ENCODE measurements at places on chromosomes 7 and 10. TPM values are rescaled to one million over a fixed set of nuclear protein-coding genes. Genes with fewer than 3 reads are reported as not detected.

- DNase-seq: no peak
Measured at GRCh38 chr10:100622946-100623345, 87.2 kb downstream of the HIF1AN start.

GRCh38 chr7:36604806-36605205 lies 119.5 kb downstream of the AOAH start:
- no peak for DNase-seq

DNA sequence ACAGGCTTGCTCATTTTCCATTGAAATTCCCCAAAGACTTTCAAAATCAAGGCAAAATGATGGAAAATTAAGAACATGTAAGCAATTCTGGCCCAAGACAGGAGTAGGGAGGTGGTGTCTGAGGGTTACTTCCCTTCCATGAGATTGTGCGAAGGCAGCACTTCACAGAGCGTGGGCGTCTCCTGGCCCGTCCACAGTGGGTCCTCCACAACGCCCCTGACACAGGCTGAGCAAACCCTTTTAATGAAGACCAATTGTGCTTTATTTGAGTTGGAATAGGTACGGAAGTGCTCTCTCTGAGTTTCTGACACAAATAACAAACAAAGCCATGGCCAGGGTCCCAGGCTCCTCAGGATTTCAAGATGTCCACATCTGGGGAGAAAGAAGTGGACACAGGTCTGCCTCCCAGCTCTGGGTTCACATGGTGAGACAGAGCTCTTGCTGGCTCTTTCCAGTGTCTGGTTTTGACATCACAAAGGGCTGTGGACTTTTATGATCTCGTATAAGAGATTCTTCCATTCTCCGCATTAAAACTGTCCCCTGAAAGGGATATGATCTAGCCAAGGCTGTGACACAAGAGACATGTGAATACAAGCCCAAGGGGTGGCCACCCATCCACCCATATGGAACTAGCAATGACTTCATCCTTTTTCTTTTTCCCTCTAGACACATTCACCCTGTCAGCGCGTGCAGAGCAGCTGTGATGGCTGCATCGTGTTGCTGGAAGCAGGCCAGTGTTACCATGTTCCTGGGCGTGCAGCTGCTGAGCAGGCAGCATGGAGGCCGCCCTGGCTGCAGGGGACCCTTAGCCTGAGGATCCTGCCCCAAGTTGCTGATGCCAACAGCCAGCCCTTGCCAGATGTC lies 145.6 kb downstream of the ADAM12 start:
- peak; percentile 75 for DNase-seq

GRCh38 chr7:126856691-126857291 lies 395.9 kb downstream of the GRM8 start:
- no peak for DNase-seq

GRCh38 chr10:70684374-70684773 lies 12.1 kb downstream of the ADAMTS14 start:
- DNase-seq: no peak

- DNase-seq: peak; percentile 40
Measured at GRCh38 chr10:57955076-57955475, 312.6 kb downstream of the IPMK start.

DNA sequence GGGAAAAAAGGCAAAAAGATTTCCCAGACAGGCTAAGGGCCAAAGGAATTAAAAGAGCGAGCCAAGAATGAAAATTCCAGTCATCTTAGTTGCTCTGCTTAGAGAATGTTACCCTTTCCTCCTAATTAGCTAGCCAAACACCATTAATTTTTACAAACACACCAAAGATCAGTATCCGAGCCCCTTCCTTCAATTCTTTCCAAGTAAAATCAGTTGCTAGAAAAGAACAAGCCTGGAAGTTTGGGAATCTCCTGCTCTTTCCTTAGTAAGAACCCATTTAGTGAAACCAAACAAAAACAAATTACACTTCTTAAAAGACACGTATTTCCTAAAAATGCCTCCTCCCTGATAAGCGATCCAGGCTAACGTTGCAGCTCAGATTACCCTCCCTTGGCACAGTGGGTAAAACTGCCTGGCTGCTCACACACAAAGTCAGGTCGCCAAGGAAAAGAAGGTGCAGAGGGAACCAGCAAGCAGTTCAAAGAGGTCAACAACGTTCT lies 57.1 kb upstream of the ABLIM1 start:
- DNase-seq: peak; percentile 63

- DNase-seq: no peak
Measured at GRCh38 chr7:47949703-47950102, 1.4 kb upstream of the PKD1L1 start.

GRCh38 chr10:17782921-17783665 lies 26.1 kb upstream of the MRC1 start:
- peak; percentile 83 for DNase-seq

- no peak for DNase-seq
Measured at GRCh38 chr7:24227068-24227467, 56.9 kb upstream of the NPY start.

Gene GNAT3
- 0.26 TPM for total RNA-seq

Gene PSD
- 1.3 TPM for total RNA-seq

Gene HNRNPF
- 138 TPM for total RNA-seq

Gene C10orf105
- not detected for total RNA-seq

Gene PNLIP
- not detected for total RNA-seq

Gene NCF1
- total RNA-seq: not detected

Gene MORN4
- total RNA-seq: 9.8 TPM

All from HFFc6 (cell line).